ENCODE measurements at places on chromosomes 13 and 19. TPM values are rescaled to one million over a fixed set of nuclear protein-coding genes. Genes with fewer than 3 reads are reported as not detected.

Gene FLT1
- total RNA-seq = 268 TPM

Gene SLITRK1
- total RNA-seq = not detected

Gene PSG6
- total RNA-seq = not detected

Gene DAZAP1
- total RNA-seq = 95.1 TPM

All from thoracic aorta endothelial cell (primary cell).